ENCODE measurements at places on chromosomes 5 and 9.

DNA sequence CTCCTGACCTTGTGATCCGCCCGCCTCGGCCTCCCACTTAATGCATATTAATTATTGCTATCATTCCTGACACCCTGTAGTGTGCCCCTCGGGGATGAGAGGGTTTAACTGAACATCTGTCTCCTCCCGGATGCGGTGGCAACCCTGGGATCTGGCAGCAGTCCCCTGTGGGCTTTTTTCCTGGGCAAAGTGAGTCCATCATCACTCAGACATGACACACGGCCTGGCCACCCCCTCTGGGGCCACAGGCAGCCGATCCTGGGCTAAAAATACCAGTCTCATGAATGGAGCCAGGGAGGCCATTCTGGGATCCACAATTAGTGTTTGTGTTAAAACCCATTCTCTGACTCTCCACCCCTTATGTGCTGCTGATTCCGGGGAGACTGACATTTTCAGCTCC lies 161.2 kb downstream of the RGS3 start:
- no peak for DNase-seq

- DNase-seq = no peak
Observed at GRCh38 chr9:19451240-19452087, 42.7 kb downstream of the ACER2 start.

DNA sequence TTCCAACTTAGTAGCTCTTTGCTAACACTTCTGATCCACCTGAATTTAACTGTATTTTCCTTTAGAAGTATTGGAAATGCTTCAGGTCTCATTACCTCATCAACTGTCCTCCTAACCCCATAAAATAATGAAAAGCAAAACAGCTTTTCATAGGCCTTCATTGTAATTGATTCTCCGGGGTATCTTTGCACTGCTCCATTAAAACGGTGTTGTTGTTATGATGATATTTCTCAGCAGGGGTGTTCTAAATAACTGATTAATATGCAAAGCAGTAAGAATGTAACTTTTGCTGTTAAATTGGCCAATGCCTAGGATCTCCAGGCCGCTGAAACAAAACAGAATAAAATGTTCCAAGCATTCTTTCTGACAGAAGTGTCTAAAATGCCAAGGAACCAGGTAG lies 1983.2 kb downstream of the EFNA5 start:
- DNase-seq = no peak

GRCh38 chr5:71384706-71385105 lies 70.7 kb upstream of the BDP1 start:
- no peak for DNase-seq

DNA sequence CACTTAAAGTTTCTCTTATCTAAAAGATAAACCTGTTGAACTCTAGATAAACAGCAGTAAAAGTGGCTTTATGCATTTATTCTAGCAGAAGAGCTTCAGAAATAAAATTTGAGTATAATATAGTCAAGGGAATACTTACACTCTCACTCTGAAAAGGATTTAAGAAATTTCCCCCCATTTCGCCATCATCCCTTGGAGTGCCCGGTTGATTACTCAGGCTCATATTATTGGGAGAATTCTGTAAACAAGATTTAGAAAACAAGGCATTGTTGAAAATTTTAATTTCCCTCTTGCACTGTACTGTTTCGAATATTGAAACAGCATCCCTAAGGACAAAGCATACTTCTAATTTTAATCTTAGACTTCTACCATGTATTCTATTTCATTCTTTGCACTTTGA lies 34.5 kb upstream of the ACOT12 start:
- DNase-seq = no peak

- no peak for DNase-seq
Observed at GRCh38 chr9:107472581-107473340, 16.8 kb downstream of the KLF4 start.

DNA sequence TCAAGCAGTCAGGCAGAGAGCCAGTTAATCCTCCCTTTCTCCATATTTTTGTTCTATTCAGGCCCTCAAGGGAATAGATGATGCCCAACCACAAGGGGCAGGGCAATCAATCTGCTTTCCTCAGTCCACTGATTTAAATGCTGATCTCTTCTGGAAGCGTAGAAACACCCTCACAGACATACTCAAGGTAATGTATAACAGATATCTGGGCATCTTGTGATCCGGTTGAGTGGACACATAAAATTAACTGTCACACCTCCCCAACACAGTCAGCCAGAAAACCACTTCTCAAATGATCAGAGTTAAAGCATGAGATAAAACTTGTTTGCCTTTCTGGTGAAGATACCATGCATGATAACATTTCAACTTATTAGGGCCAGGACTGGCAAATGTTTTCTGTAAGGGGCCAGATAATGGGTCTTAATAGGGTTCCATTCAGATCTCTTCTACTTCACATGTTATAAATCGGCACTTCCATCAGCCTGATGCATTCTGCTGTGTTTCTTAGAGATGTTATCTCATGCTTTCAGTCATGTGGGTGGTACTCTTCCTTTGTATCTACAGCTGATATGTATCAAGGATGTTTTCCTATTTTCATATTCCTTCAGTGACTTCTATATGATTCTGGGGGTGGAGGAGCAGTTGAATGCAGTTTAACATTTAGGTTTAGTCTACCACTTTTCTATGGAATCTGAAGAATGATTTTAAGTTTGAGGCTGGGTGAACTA lies 58.9 kb upstream of the CNTLN start:
- DNase-seq = no peak

GRCh38 chr9:114224247-114224610 lies 68.9 kb downstream of the COL27A1 start:
- peak; percentile 33 for DNase-seq

DNA sequence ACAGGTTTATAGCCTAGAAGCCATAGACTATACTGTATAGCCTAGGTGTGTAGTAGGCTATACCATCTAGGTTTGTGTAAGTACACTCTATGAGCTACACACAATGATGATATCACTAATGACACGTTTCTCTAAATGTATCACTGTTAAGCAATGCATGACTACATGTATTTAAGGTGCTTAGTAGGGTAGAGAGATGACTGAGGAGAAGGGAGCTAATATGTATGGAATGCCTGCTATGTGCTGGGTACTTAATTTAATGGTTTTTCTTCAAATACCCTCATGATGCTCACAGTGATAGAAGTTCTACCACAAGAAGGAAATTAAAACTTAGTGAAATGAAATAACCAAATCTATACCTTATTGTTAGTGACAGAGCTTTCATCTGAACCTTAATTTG lies 1785.5 kb downstream of the EFNA5 start:
- peak; percentile 65 for DNase-seq

- no peak for DNase-seq
Observed at GRCh38 chr9:82969291-82969690, 93.7 kb downstream of the RASEF start.

DNA sequence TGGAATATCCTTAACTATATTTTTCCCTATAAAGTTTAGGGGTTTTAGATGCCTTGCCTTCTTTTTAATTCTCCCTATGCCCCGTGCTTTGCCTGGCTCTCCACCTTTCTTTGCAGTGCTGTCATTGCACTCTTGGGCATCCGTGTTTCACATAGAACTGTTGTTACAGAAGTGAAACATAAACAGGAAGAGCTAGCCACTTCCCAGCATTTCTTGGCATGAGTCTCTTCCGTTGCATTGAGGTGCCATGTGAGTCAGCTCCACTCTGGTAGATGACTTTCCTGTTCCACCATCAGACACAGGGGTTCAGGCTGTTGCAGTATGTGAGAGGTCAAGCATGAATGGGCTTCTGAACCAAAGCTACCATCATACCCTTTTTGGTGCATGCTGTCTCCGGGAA lies 73.4 kb downstream of the ANGPTL2 start:
- DNase-seq = peak; percentile 91

DNA sequence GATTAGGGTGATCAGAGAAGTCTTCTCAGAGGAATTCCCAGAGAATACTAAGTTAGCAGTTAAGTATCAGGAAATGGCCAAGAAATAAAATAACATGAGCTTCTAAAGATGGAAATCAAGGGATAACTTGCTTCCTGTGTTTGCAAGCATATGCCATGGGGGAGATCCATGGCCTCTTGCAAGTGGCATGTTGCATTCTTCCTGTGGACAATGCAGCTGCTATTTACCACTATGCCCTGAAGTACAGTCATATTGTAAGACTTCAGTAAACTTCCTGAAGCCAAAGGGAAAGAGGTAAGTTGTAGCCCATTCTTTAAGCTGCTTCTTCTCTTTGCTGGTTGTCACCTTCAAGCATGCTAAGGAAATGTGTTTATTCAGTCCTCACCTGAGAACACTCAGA lies 154.7 kb upstream of the RUSC2 start:
- no peak for DNase-seq

DNA sequence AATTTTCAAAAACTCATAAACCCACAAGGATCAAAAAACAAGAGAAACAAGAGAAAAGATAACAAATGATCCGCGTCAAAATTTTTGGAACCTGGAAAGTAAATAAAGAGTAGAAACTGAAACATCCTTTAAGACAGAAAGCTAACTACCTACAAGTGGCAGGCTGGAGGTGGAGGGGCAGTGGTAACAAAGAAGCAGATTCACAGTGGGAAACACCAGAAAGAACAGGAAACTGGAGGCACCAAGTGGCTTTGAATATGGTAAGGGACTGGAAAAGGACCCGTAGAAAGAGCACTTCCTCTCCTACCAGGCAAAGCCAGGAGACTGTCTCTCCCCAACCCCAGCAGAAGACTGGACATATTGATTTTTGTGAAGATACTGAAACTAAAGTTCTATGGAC lies 100.6 kb upstream of the TARS1 start:
- DNase-seq = no peak

DNA sequence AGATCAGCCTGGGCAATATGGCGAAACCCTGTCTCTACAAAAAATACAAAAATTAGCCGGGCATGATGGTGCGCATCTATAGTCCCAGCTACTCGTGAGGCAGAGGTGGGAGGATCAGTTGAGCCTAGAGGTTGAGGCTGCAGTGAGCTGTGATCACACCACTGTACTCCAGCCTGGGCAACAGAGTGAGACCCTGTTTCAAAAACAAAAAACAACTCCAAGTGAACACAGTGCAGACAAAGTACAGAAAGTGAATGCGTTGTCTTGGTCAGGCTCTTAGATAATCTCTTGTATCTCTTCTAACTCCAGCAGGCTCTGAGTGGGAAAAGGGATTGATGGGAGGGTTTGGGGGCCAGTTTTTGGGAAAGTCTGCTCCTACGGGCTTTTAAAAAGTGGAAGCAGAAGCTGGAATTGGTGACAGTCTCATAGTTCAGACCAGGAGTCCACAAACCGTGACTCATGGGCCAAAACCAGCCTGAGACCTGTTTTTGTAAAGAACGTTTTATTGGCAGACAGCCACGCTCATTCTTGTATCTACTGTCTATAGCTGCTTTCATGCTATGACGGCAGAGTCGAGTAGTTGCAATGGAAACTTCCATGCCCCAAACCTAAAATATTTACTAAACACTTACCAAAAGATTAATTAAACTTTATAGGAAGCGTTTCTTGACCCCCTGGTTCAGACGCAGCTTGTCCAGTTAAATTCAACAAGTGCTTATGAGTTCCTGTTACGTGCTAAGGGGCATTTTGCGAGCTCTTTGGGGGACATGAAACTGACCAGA lies 32.9 kb downstream of the NDST1 start:
- no peak for DNase-seq

DNA sequence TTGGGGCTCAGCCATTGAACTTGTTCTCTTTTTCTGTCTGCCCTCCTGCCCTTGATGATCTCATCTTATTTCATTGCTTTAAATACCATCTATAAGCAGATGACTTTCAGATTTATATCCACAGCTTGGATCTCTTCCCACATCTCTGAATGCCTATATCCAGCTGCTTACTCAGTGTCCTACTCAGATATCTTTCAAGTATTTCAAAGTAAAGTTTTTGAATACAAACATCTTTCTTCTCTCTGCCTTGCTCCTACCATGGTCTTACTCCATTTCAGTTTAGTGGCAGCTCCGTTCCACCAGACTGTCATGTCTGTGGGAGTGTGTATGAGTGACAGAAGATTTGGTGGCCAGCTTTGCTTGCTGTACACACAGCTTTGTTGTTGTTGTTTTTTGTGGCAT lies 59.7 kb downstream of the ERBIN start:
- DNase-seq = peak; percentile 13

DNA sequence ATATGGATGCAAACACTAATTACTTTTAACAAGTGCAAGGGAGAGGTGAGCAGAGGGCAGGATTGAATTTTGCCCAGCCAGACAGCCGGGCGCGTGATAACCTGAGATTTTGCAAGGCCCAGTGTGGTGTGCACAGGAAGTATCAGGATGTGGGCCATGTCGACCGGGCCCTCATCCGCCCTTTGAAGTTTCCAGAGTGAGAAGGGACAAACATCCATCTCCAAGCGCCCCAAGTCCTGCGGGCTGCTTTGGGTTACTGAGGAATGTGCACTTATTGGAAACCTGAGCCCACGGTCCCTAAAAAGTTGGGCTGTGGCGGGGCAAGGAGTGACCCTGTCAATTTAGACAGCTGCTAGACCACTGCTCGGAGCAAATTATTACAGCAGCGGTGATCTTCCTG lies 272.2 kb upstream of the IRX2 start:
- DNase-seq = no peak

DNA sequence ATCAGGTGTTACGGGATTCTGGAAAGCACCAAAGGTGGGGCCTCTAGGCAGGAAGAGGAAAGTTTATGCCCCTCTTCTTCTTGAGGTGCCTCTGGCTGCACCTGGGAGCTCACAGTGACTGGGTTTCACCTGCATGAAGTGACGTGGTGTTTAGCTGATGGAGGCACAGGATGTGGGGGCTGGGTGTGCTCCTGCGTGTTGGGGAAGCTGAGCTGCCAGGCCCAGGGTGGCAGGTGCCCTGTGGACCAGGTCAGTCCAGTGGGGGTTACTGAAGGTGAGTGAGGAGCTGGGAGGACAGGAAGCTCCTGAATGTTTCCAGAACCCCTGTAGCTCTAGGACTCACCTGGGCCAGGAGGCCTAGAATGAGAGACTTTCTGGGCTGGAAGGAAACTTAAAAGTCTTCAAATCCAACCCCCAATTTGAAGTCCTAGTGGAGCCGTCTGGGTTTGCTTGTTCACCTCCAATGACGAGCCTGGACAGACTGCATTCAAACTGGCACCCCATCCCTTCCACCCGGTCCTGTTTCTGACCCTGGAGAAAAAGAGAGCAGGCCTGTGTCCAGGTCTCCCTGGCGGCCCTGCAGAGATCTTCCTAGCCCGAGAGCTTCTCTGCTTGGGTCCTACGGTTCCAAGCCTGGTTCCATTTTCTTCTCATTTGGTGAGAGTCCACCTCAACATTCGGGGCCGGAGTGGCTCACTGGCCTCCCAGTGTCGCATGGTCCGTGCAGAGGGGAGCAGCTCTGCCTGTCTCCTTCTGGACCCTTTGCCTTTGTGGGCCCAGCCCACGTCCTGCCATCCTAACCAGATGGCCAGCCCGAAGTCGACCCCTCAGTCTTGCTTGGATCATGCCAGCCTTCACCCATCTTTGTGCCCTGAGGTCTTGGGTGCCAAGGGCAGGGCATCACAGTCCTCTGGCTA lies 22.3 kb downstream of the TRAF1 start:
- no peak for DNase-seq

DNA sequence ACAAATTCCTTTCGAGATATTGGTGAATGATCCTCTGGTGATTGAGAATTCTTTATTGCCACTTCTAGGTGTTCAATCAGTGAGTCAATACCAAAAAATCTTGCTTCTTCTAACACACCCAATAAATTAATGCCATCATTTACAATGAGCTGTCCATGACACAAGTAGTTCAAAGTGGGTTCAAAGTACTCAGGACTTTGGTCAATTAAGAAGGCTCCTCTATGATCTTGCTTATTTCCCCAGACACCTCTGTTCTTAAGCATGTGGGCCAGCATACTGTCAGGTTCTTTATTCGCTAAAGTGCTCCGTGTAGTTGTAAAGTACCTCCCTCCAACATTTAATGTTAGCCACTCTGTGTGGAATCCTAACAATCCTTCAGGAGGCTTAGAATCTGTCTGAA lies 127.1 kb downstream of the WDR70 start:
- no peak for DNase-seq

Data from NCI-H226 (cell line).